Stimulated activated CD4-positive, alpha-beta T cell treated with anti-CD3 and anti-CD28 coated beads, Interleukin-12 subunit alpha, Interleukin-12 subunit beta, amount 100 ng/mL, for 48 hours (primary cell): ENCODE measurements at places on chromosomes 16 and 17.

- DNase-seq: no peak
These were observed 11.2 kb upstream of the GFOD2 start for GRCh38 chr16:67730326-67730725.

DNA sequence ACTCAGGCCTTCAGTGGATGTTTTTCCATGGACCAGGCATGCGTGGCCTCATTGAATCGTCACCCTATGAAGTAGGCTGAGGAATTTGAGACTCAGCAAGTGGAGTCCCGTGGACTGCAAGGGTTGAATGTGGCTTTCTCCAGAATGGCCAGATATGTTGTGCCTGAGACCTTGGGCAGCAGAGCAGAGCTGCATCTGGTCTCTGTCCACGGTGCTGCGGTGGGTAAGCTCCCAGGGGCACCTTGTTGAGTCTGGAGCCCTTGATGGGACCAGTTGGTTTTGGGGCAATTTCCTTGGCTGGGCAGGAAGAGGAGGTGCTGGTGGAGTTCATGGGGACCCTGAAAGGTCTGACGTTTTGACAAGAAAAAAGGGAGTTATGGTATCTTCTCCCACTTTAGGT, 368.1 kb upstream of the EEF2KMT start:
- no peak for DNase-seq

DNA sequence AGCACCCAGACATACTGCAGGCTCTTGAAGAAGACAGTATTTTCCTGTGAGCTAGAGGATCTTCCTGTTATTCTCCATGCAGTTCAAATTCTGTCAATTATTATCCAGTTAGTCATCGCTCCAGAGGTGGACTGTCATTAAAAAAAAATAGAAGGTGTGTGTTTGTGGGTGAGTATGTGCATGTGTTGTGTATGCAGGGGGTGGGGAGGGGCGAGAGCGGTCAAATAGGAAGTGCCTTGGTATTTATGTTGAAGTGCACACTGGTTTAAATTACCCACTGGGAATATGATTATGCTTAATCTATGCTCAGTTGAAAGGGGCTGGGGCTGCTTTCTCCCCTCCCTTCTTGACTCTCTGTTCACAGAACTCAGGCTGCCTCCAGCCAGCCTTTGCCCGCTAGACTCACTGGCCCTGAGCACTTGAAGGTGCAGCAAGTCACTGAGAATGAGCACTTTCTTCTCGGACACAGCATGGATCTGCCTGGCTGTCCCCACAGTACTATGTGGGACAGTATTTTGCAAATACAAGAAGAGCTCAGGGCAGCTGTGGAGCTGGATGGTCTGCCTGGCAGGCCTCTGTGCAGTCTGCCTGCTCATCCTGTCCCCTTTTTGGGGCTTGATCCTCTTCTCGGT, at the start of gene HSD17B2:
Gene HSD17B2, plus strand, starts transcription at position 273 of the 632 bp plus-strand sequence. Its CDS starts 172 bp downstream, at position 445.
- DNase-seq: no peak

DNA sequence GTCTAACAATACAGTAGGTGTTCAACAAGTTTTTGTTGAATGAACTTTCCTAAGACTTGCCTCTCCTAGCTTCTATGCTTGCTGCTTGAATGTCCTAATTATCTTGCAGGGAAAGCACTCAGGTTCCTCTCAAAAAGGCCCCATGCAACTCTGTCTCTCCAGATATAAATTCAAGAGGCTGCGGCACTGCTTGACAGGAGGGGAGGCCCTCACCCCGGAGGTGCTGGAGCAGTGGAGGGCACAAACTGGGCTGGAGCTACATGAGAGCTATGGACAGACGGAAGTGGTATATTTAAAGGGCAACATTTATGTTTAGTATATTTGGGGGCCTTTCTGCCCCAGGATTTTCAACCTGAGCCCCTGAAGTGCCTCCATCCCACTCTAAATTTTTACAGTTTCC, 14.4 kb downstream of the THUMPD1 start:
- no peak for DNase-seq

DNA sequence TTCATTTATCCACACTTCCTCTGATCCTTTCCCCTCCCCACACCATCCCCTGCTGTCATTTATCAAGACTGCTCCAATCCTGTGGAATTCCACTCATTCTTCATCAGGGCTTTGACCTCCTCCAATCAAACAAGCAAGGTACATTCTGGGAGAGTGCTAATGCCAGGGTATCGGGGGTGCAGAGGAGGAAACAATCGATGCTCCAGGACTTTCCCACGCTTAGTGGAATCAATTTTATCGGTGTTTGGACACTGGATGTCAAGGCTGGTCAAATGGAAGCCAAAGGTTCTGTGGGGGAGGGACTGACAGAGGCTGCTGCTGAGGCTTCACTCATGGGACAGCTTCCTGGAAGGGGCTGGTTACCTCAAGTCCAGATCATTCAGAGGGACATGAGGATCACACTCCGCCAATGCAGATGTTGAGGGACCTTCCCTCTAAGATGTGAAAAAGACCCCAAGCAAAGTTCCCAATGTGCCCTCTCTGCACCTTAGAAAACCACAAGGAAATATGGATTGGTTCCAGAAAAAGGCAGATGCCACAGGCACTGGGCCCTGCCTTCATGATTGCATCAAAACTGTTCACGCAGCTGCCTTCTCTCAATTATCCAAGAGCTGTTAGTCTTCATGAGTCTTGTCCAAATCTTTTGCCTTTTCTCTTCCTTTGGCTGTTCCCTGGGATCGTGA, 44.7 kb upstream of the SOX9 start:
- no peak for DNase-seq

DNA sequence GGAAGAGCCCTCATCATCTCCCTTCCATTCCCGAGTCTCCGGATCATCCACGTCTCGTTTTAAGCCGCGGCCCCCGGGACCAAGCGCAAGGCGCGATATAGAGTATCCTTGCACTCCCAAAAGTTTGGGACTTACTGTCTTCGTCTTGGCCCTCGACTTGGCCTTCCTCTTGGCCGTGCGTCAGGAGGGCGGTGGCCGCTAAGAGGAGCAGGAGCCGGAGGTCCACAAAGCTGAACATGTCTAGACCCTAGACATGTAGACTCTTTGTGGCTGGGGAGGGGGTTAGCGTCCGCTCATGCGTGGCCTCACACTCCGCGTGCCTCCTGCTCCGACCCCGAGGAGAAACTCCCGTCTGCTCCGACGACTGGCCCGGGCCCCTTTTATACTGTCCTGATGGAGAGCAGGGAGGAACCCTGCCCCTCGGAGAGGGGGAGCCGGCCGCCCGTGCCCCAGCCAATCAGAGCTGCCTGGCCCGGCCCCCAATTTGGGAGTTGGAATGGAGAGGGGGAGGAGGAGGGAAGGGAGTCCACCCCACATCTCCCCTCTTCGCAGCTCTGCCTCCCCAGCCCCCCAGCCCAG, at the start of gene COL1A1:
Gene COL1A1, minus strand, starts transcription at position 356 of the 579 bp plus-strand sequence. Its CDS starts 118 bp downstream, at position 238.
- DNase-seq: no peak

DNA sequence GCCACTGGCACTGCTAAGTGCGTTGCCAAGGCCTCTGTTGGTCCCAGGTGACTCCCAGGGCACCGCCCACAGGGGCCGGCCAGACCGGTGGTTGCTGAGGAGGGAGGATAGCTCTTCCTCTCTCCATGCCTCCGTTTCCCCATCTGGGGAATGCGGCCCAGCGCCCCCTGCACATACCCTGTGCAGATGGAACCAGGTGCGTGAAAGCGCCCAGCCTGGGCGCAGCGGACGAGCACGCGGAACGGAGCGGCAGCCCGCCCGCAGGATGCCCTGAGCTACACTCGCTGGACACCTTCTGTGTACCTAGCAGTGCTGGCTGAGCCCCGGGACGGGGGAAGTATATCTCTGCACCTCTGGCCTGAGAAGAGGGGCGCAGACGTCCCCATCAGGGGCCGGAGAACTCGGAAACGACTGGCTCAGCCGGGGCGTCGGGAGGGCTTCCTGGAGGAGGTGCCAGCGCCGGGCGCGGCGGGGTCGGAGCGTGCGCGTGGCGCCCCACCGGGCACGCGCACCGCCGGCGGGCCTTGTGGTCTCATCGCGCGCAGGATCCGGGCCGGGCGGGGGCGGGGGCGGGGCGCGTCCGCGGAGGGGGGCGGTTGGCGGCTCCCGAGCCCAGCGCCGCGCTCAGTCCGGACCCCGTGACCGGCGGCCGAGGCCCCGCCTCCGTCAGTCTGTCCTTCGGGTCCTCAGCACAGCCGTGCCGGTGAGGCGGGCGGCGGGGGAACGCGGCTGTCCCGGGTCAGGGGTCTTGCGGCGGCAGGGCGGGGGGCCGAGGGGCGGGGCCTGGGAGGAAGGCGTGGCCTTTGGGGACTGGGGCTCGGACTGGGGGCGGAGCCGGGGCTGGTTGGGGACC, at the start of the genes CCDC78 and HAGHL:
Gene CCDC78, minus strand, starts transcription at position 6 of the 853 bp plus-strand sequence. CDS start 76 bp downstream, outside the sequence.
Gene HAGHL, plus strand, starts transcription at position 669 of the 853 bp plus-strand sequence. CDS start 404 bp downstream, outside the sequence.
- DNase-seq: no peak

DNA sequence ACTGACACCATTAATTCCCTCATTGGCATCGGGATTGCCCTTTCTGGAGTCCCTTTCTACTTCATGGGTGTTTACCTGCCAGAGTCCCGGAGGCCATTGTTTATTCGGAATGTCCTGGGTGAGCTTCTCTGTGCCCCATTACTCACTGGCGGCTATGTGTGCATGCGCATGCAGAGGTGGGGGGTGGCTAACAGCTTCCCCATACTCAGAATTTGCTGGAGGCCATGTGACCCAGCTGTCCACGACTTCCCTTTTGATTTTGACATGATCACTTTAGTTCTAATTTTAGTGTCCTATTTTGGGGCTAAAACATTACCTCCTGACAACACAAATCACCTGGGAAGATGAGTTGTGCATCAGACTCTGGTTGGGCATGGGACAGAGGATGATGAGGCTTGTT, 14.1 kb downstream of the SLC7A6OS start:
- no peak for DNase-seq

DNA sequence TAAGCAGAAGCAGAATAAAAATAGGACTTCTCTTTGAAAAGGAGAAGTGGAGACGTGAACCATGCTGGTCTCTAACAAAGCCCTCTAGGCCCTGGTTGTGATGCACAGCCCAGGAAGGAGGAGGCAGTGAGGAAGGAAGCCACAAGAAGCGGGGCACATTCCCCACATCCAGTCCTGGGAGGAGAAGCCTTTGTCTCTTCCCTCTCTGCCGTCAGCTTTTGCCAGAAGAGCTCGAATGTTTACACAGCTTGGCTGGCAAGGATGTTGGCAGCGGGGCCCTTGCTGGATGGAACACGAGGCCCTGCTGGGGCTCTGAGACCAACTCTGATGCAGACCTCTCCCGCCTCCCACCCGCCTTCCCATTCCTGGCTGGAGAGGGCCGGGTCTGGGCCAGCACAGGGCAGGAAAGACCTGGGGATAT, 91.3 kb downstream of the MAF start:
- DNase-seq: no peak

DNA sequence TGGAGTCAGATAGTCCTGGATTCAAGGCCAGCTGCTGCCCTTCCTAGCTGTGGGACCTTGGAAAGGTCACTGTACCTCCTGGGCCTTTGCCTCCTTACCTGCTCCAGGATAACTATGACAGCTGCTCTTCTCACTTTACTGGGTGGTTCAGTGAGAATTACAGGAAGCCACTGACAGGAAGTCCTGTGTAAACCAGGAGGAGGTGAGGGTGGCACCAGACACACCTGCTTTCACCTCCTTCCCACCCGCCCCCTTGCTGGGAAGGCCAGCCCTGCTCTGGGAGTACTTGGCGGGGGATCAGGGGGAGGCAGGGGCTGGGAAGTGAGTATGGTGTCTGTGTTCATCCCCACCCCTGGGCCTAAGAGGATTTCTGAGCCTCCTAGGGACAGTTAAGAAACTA, 42.6 kb downstream of the CPNE2 start:
- no peak for DNase-seq

- no peak for DNase-seq
These were observed 42.6 kb downstream of the CFAP20 start for GRCh38 chr16:58086381-58087208.

GRCh38 chr16:31568577-31569359, 41.1 kb downstream of the AHSP start:
- no peak for DNase-seq

- no peak for DNase-seq
These were observed 871 bp downstream of the ABCA8 start for GRCh38 chr17:68954146-68954896.

- DNase-seq: no peak
These were observed 83.9 kb upstream of the IRX3 start for GRCh38 chr16:54370278-54371040.

GRCh38 chr17:67076290-67076689, 31.9 kb downstream of the CACNG1 start:
- DNase-seq: no peak

DNA sequence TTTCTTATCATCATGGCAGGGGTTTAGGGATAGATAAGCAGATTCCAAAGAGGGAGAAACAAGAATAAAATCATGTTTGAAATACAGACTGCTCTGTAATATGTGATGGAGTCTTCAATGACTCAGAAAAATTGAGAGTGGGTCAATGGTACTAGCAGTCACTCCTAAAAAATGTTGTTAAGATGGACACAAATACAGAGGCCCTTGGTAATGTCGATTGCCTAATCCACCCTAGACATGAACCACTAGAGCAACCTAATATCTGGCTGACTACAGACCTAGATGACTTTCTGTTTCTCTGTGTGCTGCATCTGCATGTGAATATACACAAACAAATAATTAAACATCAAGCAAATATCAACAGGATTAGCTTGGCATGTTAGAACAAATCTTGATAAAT, 135.8 kb downstream of the CDH8 start:
- DNase-seq: no peak

- DNase-seq: no peak
These were observed 51.2 kb downstream of the SNX29 start for GRCh38 chr16:12027558-12028287.

- DNase-seq: no peak
These were observed 3.6 kb downstream of the CBX8 start for GRCh38 chr17:79792984-79793923.

- no peak for DNase-seq
These were observed 25.3 kb upstream of the C16orf95 start for GRCh38 chr16:87342504-87342903.

GRCh38 chr16:65178151-65178550, 56.3 kb upstream of the CDH11 start:
- no peak for DNase-seq

GRCh38 chr17:278676-279059, 73.9 kb downstream of the RPH3AL start:
- DNase-seq: no peak

- DNase-seq: no peak
These were observed 9.2 kb upstream of the PRR29 start for GRCh38 chr17:63988741-63989621.

GRCh38 chr16:85309656-85310587, 197.7 kb upstream of the CIBAR2 start:
- no peak for DNase-seq

GRCh38 chr17:8393470-8394231, 4.0 kb downstream of the RNF222 start:
- peak; percentile 13 for DNase-seq

DNA sequence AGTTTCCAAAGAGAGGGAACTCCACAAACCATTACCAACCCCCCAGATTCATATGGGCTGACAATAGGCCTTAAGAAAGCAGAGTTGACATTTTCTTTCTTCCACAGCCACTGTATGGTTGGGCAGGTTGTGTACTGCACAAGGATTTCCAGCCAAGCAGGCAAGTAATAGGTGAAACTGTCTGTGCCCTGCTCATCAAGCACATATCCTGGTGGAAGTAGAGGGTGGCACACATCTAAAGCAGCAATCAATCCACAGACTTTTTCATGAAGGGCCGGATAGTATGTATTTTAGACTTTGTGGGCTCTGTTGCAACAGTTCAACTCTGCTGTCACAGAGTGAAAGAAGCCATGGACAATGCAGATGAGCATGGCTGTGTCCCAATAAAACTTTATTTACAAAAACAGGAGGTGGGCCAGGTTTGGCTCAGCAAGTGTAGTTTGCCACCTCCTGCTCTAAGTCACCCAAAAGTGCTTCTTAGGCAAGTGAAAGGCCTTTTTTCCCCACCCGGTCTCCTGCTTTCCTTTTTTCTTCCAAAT, 63.4 kb downstream of the SNX20 start:
- no peak for DNase-seq

GRCh38 chr17:38417210-38417951, 10.9 kb upstream of the ARHGAP23 start:
- no peak for DNase-seq
